ENCODE measurements at places on chromosomes 3 and 15. TPM values are rescaled to one million over a fixed set of nuclear protein-coding genes. Genes with fewer than 3 reads are reported as not detected.

DNA sequence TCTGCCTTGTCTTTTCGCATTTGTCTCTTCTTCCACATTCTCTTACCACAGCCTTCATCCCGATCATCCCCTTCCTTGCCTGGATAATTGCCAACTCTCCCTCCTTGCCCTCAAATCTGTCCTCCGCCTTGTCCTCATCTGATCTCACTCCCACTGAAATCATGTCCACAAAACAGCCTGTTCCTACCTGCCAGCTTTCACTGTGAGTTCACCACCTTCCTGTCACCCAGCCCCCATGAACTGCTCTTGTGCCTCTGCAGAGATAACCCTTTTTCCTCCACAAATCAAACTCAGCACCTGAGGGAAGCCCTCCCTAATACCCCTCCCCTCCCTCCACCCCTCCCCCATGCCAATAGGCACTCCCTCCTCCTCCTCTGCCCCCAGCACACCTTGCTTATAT is 4.8 kb upstream of the ADCY5 start:
- no peaks in the 10 kb centered on the region for H3K36me3 ChIP-seq
- peaks cover 27% of the 10 kb centered on the region for H3K27me3 ChIP-seq
- H3K4me3 ChIP-seq: no peak overlapping the region
- H3K4me1 ChIP-seq: peaks cover 23% of the 10 kb centered on the region
- H3K27ac ChIP-seq: no peak overlapping the region

DNA sequence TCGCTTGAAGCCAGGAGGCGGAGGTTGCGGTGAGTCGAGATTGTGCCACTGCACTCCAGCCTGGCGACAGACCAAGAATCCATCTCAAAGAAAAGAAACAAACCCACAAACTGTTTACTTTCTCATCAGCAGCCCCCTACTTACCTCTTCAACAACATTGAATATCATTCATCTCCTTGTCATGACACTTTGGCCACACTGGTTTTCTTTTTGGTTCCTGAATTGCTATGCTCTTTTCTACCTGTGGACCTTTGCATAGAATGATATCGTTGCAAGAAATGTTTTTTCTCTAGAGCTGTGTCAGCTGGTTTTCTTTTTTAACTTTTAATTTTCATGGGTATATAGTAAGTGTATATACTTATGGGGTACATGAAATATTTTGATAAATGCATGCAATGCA is 82.4 kb downstream of the CD200 start:
- no peak overlapping the region for H3K27ac ChIP-seq
- H3K27me3 ChIP-seq: no peaks in the 10 kb centered on the region
- no peaks in the 10 kb centered on the region for H3K4me1 ChIP-seq
- DNase-seq: no peak
- H3K4me3 ChIP-seq: no peak overlapping the region

GRCh38 chr15:77622934-77623754 is 9.6 kb downstream of the LINGO1 start:
- peaks cover 12% of the 10 kb centered on the region for H3K27me3 ChIP-seq
- no peaks in the 10 kb centered on the region for H3K36me3 ChIP-seq
- peaks cover 10% of the 10 kb centered on the region for H3K4me1 ChIP-seq
- H3K27ac ChIP-seq: no peak overlapping the region

DNA sequence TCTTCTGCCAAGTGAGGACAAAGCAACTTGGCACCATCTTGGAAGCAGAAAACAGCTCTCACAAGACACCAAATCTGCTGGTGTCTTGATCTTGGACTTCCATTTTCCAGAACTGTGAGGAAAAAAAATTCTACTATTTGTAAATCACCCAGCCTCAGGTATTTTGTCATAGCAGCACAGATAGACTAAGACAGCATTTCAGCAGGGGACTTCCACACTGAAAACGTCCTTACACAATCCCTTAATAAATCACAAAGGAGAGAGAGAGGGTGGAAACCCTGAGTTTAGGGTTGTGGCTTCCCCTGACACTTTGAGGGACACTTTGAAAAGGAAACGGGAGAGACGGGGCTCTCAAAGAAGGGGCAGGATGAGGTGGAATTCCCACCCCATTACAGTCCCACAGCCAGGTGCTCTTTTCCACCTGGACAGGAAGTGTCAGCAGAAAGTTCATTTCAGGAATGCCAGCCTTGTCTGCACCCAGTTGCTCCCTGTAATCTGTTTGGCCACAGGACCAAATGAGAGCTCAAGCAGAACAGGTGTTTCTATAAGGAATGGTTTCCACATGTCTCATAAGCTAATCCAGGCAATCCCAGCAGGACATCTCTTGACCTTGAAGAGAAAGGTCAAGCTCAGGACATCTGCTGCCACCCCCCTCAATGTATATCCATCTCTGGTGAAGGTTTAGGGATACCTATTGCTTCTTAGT is 51.3 kb downstream of the MYLK start:
- H3K36me3 ChIP-seq: no peaks in the 10 kb centered on the region
- DNase-seq: no peak
- no peak overlapping the region for H3K27ac ChIP-seq
- no peak overlapping the region for H3K4me3 ChIP-seq
- no peaks in the 10 kb centered on the region for H3K27me3 ChIP-seq

DNA sequence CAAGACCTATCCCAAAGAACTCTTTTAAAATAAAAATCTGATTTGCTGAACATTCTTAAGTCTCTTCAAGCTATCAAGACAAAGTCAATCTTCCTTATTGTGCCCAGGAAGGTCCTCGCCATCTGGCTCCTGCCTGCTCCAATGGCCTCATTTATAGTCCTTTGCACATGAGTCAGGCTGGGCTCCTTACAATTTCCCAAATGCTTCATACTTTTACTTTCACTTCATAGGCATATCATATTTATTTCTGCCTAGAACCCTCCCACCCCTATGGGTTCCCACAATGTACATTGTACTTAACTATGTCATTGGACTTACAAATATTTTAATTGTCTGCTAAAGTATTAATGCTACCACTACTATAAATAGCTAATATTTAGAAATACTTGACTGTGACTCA is 9.1 kb downstream of the THRB start:
- H3K4me3 ChIP-seq: no peak overlapping the region
- H3K4me1 ChIP-seq: peaks cover 53% of the 10 kb centered on the region
- no peak overlapping the region for H3K27ac ChIP-seq
- H3K27me3 ChIP-seq: no peaks in the 10 kb centered on the region

DNA sequence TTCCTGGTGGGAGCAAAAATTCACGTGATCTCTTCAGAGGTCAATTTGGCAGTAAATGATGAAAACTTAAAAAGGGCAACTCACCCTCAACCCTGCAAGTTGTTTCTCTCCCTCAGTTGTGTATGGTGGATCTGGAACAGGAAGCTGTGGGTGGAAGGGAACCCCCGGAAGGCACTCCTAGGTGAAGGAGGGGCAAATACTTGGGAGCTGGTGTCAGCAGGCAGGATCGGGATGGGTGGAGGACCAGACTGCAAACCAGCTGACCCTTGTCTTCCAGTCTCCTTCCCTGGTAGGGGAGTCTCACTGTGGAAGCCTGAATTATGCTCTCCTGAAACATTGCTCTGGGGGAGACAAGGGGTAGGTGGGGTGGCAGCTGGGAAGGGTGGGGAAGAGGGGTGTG is 33.5 kb downstream of the PRR23E start:
- no peak overlapping the region for H3K27ac ChIP-seq
- H3K36me3 ChIP-seq: no peaks in the 10 kb centered on the region
- peaks cover 26% of the 10 kb centered on the region for H3K27me3 ChIP-seq
- DNase-seq: no peak
- no peaks in the 10 kb centered on the region for H3K4me1 ChIP-seq

GRCh38 chr3:53420831-53421230 is 73.5 kb upstream of the DCP1A start:
- no peak overlapping the region for H3K27ac ChIP-seq
- H3K4me1 ChIP-seq: no peaks in the 10 kb centered on the region
- H3K27me3 ChIP-seq: no peaks in the 10 kb centered on the region
- no peak overlapping the region for H3K4me3 ChIP-seq
- no peak for DNase-seq

PRR20G gene
- not detected for total RNA-seq

CIP2A gene
- not detected for total RNA-seq

CHRD gene
- total RNA-seq: 9.2 TPM

All from stomach (tissue), 19 donors.